NAMALWA (cell line): ENCODE measurements at places on chromosomes 11 and 22.

- DNase-seq, result no peak
These were observed 6.1 kb upstream of the TPP1 start for GRCh38 chr11:6625156-6625831.

- no peak for DNase-seq
These were observed 772 bp downstream of the NAV2 start for GRCh38 chr11:19713196-19714021.

DNA sequence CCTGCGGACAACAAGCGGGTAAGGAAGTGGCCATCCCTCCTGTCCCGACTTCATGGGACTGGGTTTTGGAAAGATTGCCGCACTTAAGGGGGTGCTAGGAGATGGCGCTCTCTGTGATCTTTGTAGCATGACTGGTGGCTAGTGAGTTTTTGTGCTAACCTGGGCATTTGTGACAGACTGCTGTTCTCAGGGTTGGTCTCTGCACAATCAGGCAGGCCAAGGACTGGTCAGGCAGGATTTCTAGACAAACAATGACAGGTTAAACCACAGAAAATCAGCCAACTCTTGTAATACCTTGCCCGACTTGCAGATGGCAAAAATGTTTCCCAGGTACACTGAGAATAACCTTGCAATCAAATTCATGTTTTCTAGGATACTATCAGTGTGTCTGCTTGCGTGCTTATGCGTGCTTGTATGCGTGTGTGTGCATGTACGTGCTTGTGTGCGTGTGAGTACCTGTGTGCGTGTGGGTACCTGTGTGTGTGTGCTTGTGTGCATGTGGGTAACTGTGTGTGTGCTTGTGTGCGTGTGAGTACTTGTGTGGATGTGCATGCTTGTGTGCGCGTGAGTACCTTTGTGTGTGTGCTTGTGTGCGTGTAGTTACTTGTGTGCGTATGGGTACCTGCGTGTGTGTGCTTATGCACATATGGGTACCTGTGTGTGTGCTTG is 25.6 kb upstream of the SORL1-AS1 start:
- DNase-seq, result no peak

DNA sequence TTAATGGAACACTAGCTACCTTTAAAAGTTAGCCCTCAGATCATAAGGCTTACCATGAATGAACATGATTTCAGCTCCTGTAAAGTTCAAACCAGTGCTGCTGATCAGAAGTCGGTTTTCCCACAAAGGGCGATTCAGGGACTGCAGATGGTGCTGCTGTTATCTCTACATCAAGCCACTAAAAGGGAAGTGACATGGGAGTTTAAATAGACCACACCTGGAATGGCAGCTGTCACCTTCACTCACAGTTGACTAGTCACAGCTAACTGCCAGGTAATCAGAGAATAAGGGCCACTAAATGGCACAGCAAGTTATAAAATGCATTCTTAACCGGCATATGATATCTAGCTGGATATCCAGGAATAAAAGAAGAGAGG is 581.1 kb upstream of the ARHGAP42 start:
- DNase-seq, result peak; percentile 2

DNA sequence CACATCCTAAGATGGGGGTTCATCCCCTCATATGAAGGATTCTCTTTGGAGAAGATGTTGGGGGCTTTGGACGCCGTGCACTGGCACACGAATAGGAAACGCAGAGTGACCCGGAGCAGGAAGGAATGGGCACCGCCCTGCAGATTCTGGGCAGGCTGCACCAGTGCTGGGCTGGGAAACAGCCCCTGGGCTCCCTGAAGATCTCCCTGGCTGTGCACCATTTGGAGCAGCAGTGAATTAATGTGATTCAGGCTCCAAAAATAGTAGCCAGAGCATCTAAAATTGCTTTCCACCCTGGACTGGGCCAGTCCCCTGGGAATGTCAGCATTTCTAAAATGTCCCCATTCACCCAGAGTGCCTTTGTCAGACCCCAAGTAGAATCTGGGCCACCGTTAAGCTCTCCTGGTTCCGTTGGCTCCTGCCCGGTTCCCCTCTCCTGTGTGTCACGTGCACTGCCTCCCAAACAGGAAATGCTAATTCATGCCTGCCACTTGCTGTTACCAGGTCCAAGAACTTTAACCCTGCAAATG is 18.6 kb downstream of the IRAG1 start:
- DNase-seq, result no peak

- DNase-seq, result no peak
These were observed 441 bp upstream of the RPS6KA4 start for GRCh38 chr11:64358536-64358906.

DNA sequence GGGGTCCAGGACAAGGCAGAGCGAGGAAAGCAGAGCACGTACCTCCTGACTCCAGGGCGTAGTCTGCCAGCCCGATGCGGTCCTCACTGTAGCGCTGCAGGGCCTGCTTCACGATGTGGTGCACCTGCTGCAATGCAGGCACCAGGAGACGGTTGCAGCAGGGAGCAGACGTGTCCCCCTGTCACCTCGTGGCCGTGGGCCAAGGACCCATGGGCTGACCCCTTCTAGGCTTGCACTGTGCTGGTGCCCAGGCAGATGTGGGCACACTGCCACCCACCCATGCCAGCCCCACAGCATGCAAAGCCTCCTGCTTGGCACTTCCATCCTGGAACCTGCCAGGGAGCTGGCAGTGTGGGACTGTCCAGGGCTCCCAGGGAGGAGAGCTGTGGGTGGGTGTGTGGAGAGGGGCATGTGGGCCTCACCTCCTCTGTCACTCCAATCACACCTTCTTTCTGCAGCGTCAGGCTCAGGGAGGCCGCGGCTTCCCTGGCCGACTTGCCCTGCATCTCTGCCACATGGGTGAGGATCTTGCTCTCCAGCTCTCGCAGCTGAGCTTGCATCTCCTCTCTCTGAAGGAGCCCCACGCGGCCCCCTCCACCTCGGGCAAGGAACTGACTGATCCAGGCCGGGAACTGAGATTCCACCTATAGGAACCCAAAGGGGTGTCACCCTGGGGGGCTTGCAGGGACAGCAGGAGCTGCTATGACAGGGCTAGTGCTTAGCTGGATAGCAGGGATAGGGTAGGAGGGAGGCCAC is 16.3 kb downstream of the SUN2 start:
- no peak for DNase-seq

DNA sequence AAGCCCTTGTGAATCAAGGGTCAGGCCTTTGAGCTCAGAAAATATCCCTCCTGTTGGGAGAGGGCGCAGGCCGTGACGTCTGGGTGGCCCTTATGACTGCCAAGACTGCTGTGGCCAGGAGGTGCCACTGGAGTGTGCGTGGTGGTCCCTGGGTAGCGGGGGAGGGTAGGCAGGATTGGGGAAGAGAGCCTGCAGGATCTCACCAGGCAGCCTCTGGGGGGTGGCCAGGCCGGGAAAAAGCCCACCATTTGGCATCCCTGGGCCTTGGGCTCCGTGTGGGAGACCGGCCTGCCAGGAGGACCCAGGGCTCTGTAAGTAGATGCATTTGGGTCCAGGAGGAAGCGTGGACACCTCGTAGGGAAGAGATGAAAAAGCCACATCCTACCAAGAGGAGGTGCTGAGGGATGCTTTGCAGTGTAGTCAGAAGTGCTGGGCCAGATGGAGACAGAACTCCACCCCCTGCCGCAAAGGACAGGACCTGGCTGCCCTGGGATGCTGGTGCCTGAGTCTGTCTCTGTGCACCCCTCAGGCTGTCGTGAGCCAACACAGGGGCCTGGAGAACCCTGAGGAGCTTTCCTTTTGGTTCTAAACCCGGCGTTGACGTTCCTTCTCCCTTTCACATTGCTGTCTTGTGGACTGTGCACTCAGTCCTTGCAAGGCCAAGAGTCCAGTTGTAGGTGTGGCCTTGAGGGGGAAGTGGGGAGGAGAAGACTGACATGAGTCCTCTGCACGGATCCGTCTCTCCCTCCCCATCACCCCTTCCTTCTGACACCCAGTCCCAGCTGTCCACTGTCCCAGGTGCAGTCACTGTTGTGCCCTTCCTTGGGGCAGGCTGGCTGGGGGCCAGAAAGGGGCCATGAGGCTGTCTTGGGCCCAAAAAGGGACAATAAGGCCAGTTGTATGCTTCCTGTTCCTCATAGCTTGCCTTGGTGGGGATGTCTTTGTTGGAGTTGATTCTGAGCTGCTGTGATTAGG is 12.7 kb upstream of the MIEF1 start:
- DNase-seq, result no peak

GRCh38 chr11:121944556-121945230 is 171.3 kb downstream of the BLID start:
- no peak for DNase-seq

DNA sequence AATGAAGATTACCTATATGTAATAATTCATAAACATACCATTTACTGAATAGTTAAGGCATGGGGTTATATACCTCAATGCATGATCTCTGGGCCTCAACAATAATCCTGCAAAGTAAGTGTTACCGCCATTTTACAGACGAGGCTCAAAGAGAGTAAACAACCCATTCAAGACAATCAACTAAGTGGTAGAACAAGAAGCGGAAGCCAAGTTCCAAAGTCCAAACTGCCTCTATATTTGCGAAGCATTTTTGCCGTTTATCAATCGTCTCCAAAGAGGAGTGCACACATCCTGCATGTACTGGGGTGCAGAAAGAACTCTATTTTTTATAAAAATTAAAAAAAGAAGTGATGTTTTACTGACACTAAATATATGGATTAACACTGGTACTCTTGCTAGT is 27.5 kb upstream of the P4HA3 start:
- DNase-seq, result no peak

GRCh38 chr11:74460065-74460464 is 7.3 kb downstream of the KCNE3 start:
- DNase-seq, result no peak

GRCh38 chr11:77374611-77375031 is 73.1 kb upstream of the GDPD4 start:
- no peak for DNase-seq

- no peak for DNase-seq
These were observed 73.9 kb downstream of the SGSM3 start for GRCh38 chr22:40444178-40444831.

GRCh38 chr11:67372993-67373647 is at the start of gene CLCF1:
CLCF1 (minus strand) TSS chr11:67373598; CDS start chr11:67373539, 59 bp downstream.
- peak; percentile 57 for DNase-seq

DNA sequence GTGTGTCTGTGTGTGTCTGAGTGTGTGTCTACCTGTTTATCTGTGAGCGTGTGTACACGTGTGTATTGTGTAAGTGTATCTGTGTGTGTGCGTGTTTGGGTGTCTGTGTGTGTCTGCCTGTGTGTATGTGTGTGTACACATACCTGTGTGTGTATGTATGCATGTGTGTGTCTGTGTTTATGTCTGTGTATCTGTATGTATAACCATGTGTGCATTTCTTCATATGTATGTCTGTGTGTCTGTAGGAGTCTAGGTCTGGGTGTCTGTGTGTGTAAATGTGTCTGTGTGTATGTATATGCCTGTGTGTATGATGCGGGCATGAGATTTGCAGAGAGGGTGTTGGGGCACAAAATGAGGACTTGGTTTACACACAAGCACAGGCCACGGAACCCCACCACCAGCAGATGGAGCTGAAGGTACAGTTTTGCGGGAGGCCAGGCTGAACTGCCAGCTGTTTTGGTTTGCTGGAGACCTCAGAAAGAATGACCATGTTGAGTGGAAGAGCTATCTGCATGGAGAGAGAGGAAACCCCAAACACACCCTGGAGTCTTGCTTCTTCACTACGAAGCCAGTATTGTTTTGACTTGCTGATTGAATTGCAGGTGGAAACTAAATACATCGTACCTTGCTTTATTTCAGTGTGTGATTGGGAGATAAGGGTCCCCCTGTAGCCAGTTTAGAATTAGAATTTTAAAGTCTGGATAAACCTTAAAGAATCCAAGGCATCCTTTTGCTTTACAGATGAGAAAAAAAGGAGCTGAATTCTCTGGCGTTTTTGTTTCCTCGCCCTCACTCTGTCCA is 497.2 kb downstream of the NTM start:
- peak; percentile 61 for DNase-seq

GRCh38 chr11:45620243-45620642 is 45.2 kb downstream of the CHST1 start:
- no peak for DNase-seq

DNA sequence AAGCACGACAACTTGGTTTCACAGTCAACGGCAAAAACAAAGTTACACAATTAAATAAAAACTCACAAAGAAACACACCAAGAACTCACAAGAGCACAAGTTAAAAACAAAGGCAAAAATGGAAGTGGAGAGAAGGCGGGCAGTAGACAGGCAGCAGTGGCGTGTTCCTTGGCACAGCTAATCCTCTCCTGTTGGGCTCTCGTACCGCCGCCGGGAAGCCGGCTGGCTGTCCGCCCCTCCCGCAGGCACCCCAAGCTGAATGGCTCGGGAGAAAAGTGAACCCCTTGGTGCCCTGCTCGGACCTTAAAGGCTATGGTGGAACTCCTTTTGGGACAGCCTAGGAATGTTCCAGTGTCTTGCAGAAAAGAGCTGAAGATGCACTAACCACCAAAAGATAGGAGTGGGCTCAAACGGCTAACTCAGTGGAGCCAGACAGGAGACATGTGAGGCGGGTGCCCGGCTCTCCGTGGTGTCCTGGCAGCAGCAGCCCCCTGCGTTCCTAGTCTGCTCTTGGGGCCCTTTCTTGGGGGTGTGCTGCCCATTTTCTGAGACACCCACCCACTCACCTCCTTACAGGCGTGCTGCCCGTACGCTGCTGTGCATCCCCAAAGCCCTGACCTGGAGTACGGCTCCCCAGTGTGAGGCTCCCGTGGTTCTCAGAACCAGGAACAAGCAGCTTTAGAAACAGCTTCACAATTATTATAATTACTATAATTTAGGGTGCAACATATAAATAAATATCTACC is 86.1 kb upstream of the BID start:
- no peak for DNase-seq

DNA sequence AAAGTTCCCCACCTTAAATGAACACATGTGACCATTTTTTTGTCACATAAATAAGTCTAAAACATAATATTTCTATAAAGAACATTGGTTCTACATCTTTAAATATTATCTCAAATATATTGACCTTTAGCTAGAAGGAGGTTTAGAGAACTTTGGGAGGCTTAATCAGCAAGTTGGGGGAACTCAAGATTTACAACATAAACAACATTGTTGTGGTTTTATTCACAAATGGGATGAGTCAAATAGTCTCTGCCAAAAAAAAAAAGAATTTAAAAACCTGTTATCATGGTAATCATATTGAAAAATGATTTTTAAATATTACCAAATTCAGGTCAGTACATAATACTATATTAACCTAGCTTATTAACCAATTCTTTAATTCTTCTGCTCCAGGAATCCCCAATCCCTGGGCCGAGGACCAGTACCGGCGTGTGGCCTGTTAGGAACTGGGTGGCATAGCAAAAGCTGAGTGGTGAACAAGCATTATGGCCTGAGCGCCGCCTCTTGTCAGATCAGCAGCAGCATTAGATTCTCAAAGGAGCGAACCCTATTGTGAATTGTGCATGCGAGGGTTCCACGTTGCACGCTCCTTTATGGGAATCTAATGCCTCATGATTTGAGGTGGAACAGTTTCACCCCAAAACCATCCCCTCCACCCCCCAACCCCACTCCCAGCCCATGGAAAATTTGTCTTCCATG is 98.2 kb downstream of the RDX start:
- DNase-seq, result no peak

DNA sequence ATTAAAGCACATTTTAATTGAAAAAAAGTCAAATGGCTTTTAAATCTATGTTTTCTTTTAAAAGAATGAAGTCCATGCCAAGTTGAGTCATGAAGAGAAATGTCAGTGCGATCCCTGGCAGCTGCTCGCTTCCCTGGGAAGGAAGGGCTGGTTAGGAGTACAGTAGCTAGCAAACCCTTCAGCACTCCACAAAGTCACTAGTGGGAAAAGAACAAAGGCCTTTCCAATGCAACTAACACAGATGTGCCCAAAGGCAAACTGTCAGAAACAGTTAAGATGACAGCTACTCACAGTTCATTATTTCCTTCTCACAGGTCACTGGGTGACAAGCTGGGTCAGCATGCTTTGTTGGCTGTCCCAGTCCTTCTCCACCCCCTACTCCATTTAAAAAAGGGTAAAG is 308.7 kb downstream of the DCDC1 start:
- DNase-seq, result no peak

GRCh38 chr22:44581096-44581435 is 83.0 kb upstream of the RTL6 start:
- DNase-seq, result no peak
